Common myeloid progenitor, CD34-positive (primary cell): ENCODE measurements at places on chromosomes 7 and 10.
A peak's percentile ranks its signal among the peaks of the same experiment; 100 is the strongest.

DNA sequence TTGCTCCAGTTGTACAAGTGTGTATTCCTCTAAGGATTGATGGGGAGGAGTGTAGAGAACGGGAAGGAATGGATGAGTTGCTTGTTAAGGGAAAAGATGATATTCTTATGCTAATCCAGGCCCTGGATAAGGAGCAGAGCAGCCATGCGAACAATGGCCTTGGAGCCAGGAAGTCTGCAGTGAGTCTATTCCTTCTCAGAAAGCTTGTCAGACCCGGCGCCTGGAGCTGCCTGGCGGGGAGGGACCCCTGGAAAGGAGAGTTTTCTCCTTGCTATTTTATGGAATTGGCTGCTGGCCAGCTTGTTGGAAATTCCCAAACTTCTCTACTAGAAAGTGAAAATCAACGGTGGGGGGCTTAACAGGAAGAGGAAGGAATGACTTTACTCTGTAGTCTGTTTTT lies 89.1 kb downstream of the MMRN2 start:
- H3K4me1 ChIP-seq = peaks cover 8% of the 10 kb centered on the region
- H3K36me3 ChIP-seq = no peaks in the 10 kb centered on the region
- no peaks in the 10 kb centered on the region for H3K27me3 ChIP-seq
- no peak overlapping the region for H3K4me3 ChIP-seq
- DNase-seq = no peak
- no peak overlapping the region for H3K27ac ChIP-seq

- H3K27ac ChIP-seq = no peak overlapping the region
- no peaks in the 10 kb centered on the region for H3K36me3 ChIP-seq
- H3K4me3 ChIP-seq = no peak overlapping the region
- DNase-seq = no peak
Measured at GRCh38 chr10:131230641-131231322, 80.7 kb downstream of the TCERG1L start.

- no peak overlapping the region for H3K4me3 ChIP-seq
- H3K27ac ChIP-seq = no peak overlapping the region
- H3K36me3 ChIP-seq = peaks cover 3% of the 10 kb centered on the region
- no peaks in the 10 kb centered on the region for H3K4me1 ChIP-seq
- no peak for DNase-seq
Measured at GRCh38 chr7:2009541-2010001, 223.2 kb downstream of the MAD1L1 start.

DNA sequence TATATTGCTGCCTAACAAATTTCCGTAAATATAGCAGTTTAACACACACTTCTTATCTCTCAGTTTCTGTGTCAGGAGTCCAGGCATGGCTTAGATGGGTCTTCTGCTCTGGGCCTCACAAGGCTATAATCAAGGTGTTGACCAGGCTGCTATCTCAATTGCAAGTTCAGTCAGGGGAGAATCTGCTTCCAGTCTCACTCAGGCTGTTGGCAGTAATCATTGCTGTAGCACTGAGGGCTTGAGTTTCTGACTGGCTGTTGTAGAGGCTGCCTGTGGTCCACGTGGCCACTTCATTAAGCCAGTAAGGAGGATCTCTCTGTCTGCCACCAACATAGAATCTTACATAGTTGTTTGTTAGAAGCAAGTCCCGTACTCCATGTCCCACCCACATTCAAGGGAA lies 138.4 kb downstream of the ST7 start:
- no peaks in the 10 kb centered on the region for H3K27me3 ChIP-seq
- no peak overlapping the region for H3K27ac ChIP-seq
- peak; percentile 19 for DNase-seq
- peaks cover 12% of the 10 kb centered on the region for H3K4me1 ChIP-seq
- no peaks in the 10 kb centered on the region for H3K36me3 ChIP-seq

- H3K27me3 ChIP-seq = no peaks in the 10 kb centered on the region
- H3K36me3 ChIP-seq = peaks cover 77% of the 10 kb centered on the region
- no peaks in the 10 kb centered on the region for H3K4me1 ChIP-seq
Measured at GRCh38 chr10:112426111-112426510, 20.6 kb downstream of the ZDHHC6 start.

- no peak overlapping the region for H3K27ac ChIP-seq
- no peaks in the 10 kb centered on the region for H3K36me3 ChIP-seq
- no peak for DNase-seq
- peaks cover 12% of the 10 kb centered on the region for H3K4me1 ChIP-seq
Measured at GRCh38 chr10:13788711-13789447, 202.1 kb downstream of the PRPF18 start.

GRCh38 chr10:6912424-6912823 lies 332.3 kb upstream of the PRKCQ start:
- H3K27ac ChIP-seq = no peak overlapping the region
- H3K4me3 ChIP-seq = no peak overlapping the region
- H3K36me3 ChIP-seq = no peaks in the 10 kb centered on the region
- peaks cover 20% of the 10 kb centered on the region for H3K4me1 ChIP-seq

DNA sequence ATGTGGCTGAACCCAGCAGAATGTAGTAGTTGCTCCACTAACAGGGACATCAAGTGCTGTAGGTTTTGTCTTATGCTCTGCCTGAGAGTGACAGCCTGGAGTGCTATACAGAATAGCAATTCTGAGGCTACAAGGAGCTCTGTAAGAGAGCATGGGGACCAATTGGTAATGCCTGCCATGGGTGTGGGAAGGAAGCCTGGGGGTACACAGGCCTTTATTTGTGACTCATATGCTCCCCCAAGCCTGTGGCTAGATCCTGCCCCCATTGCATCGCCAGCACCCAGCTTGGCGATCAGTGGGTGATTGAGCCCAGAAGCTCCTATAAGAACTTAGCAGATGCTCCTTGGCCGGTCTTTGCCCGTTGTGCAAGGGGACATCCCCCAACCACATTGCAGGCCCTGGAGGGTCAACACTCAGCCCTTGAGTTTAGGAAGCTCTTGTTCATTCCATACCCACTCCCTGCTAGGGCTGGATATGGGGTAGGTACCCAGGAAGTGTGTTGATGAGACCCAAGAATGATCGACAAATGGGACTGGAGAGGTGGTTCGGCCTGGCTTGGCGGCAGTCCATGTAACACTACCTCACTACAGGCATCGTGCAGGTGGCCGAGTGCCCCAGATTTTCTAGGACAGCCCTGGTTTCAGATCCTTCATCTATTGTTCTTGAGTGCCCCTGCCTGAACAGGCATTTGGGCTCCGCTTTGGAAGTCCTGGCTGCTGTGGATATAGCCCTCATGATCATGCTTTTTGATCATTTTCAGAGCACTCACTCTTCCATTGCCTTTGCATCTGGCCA lies 37.7 kb downstream of the ZMIZ1 start:
- DNase-seq = peak; percentile 67
- peaks cover 5% of the 10 kb centered on the region for H3K4me1 ChIP-seq
- H3K4me3 ChIP-seq = no peak overlapping the region
- no peaks in the 10 kb centered on the region for H3K27me3 ChIP-seq
- peaks cover 8% of the 10 kb centered on the region for H3K36me3 ChIP-seq

GRCh38 chr10:19332304-19332703 lies 283.7 kb downstream of the MALRD1 start:
- no peak overlapping the region for H3K4me3 ChIP-seq
- no peak for DNase-seq
- H3K27me3 ChIP-seq = no peaks in the 10 kb centered on the region
- H3K36me3 ChIP-seq = no peaks in the 10 kb centered on the region
- no peaks in the 10 kb centered on the region for H3K4me1 ChIP-seq

- peaks cover 90% of the 10 kb centered on the region for H3K4me1 ChIP-seq
- DNase-seq = no peak
- H3K27ac ChIP-seq = peak overlapping the region; percentile 95
- peak overlapping the region; percentile 39 for H3K4me3 ChIP-seq
Measured at GRCh38 chr10:11175823-11176243, 158.2 kb downstream of the CELF2 start.

DNA sequence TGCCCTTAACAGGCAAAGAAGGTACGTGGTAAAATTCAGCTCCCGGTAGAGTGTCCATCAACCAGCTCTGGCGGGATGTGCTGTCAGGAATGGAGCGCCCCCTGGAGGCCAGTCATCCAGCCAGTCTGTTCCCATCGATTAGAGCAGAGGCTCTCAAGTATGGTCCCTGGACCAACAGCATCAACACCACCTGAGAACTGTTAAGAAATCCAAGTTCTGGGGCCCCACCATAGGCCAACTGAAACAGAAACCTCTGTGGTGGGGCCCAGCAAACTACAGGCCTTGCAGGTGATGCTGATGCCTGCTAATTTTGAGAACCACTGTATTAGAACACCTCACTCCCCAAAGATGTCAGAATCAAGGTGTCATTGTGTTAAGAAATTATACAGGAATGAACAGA lies 109.2 kb downstream of the DPY19L1 start:
- peaks cover 2% of the 10 kb centered on the region for H3K36me3 ChIP-seq
- no peaks in the 10 kb centered on the region for H3K4me1 ChIP-seq
- H3K27me3 ChIP-seq = no peaks in the 10 kb centered on the region
- H3K4me3 ChIP-seq = no peak overlapping the region

GRCh38 chr10:16854623-16855022 lies 37.4 kb upstream of the RSU1 start:
- no peak for DNase-seq
- H3K27ac ChIP-seq = no peak overlapping the region
- H3K4me1 ChIP-seq = peaks cover 4% of the 10 kb centered on the region

DNA sequence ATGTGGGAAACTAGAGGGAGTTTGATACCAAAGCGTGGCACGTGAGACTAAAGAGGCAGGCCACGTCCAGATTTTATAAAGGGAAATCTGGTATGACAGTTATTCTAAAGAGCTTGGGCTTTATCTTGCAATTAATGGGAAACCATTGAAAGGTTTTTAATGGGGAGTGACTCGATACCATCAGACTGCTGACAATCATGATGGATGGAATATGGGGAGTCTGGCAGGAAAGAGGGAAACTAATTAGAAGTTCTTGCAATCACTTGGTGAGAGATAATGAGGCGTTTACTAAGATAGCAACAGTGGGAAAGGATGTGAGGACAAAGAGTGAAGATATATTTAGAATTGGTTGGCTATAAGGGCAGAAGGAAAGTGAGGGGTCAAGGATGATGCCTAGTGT lies 94.0 kb downstream of the MBL2 start:
- no peak overlapping the region for H3K4me3 ChIP-seq
- H3K36me3 ChIP-seq = peaks cover 2% of the 10 kb centered on the region
- no peaks in the 10 kb centered on the region for H3K4me1 ChIP-seq
- H3K27ac ChIP-seq = no peak overlapping the region

- no peaks in the 10 kb centered on the region for H3K36me3 ChIP-seq
- H3K4me3 ChIP-seq = no peak overlapping the region
- H3K4me1 ChIP-seq = peaks cover 67% of the 10 kb centered on the region
- peaks cover 33% of the 10 kb centered on the region for H3K27me3 ChIP-seq
Measured at GRCh38 chr7:108417926-108418325, 38.3 kb downstream of the NRCAM start.

GRCh38 chr7:142689439-142690120 lies 59.7 kb upstream of the PRSS1 start:
- peak; percentile 78 for DNase-seq
- no peak overlapping the region for H3K27ac ChIP-seq

DNA sequence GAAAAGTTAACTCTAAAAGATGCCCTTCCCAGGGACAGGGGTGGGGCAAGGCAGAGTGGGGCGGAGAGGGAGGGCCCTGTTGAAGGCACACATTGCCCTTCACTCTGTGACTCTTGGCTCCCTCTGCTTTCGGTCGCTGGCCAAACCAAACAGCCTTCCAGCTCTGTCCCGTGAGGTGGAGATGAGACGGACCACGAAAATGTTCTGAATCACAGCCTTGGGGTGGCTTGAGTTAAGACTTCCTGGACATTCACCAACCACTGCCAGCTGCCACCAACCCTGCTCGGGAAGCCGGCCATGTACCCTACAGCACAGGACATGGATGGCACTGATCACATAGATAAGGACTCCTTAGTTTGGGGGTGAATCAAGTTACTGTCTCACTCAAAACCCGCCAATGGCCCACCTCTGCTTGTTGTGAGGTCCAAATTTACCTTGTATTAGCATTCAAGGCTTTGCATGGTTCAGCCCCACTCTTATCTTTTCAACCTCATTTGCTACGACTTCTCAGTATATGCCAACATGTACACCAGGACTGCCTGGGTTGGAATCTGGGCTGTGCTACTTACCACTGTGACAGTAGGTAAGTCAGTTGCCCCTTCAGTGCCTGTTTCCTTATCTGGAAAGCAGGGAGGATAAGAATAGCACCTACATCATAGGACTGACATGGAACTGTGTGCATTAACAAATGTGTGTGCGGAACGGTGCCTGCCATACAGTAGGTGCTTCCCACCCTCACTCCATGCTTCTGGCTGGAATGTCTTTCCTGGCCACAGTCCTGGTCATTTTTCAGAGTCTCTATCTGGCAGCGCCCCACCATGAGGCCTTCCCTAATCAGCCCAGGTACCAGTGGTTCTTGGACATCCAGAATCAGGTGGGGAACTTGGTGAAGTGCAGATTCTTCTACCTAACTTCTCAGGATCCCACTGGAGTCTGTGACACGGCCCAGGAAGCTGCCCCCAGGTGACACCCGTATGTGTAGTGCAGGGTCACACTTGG lies 28.0 kb downstream of the ITPRIP start:
- H3K4me1 ChIP-seq = peaks cover 9% of the 10 kb centered on the region
- H3K27me3 ChIP-seq = no peaks in the 10 kb centered on the region
- no peak overlapping the region for H3K27ac ChIP-seq
- no peak overlapping the region for H3K4me3 ChIP-seq

DNA sequence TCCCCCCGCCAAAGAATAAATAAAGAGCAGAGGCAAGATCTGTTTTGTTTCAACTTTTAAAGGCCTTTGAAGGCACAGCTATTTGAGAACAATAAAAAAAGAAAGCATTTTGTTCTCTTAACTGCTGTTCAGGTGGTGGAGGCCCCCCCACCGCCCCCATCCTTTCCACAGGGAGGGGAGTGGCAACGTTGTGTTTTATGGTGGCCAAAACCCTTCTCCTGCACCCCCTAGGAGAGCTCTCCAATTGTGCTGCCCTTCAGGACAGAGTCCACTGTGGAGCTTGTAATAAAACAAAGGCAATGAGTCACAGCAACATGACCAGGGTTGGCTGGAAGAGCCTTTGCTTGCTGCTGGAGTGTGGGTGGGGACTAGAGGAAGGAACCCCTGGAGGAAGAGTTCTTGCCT lies 987.9 kb downstream of the KCNMA1 start:
- no peaks in the 10 kb centered on the region for H3K36me3 ChIP-seq
- DNase-seq = no peak
- no peaks in the 10 kb centered on the region for H3K27me3 ChIP-seq

DNA sequence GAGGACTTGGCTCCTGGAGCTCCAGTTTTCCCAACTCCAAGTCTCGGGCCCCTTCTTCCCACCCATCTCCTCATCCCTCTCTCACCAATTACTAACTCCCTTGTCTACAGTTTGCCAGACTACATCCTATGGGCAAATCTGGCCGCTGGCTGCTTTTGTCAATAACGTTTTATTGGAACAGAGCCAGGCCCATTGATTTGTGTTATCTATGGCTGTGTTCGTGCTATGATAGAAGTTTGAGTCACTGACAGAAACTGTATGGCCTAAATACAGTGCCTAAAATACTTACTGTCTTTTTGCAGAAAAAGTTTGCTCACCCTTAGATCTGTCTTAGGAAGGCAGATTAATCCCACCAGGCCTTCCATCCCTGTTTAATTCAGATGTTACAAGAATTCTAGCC lies 71.3 kb downstream of the PIP4K2A start:
- H3K4me3 ChIP-seq = no peak overlapping the region
- H3K27me3 ChIP-seq = no peaks in the 10 kb centered on the region
- H3K4me1 ChIP-seq = peaks cover 18% of the 10 kb centered on the region
- H3K36me3 ChIP-seq = no peaks in the 10 kb centered on the region
- peak overlapping the region; percentile 30 for H3K27ac ChIP-seq

- H3K36me3 ChIP-seq = no peaks in the 10 kb centered on the region
- no peaks in the 10 kb centered on the region for H3K27me3 ChIP-seq
- H3K4me1 ChIP-seq = no peaks in the 10 kb centered on the region
- H3K4me3 ChIP-seq = no peak overlapping the region
Measured at GRCh38 chr10:107971411-107971810, 806.9 kb upstream of the SORCS1 start.
